ENCODE measurements at places on chromosomes 6 and 20. TPM values are rescaled to one million over a fixed set of nuclear protein-coding genes. Genes with fewer than 3 reads are reported as not detected.

BPIFB2 gene
- total RNA-seq, result not detected

ACSS1 gene
- 16.2 TPM for total RNA-seq

MBOAT1 gene
- total RNA-seq, result 13.4 TPM

CCM2L gene
- total RNA-seq, result not detected

DEFB124 gene
- not detected for total RNA-seq

Data from activated CD4-positive, alpha-beta memory T cell treated with anti-CD3 and anti-CD28 coated beads for 36 hours (primary cell).